Stimulated activated CD4-positive, alpha-beta T cell treated with anti-CD3 and anti-CD28 coated beads, Interleukin-15, amount 100 ng/mL, for 48 hours (primary cell): ENCODE measurements at places on chromosomes 3 and 15.

- no peak for DNase-seq
Measured at GRCh38 chr15:60218256-60218655, 179.5 kb downstream of the ANXA2 start.

DNA sequence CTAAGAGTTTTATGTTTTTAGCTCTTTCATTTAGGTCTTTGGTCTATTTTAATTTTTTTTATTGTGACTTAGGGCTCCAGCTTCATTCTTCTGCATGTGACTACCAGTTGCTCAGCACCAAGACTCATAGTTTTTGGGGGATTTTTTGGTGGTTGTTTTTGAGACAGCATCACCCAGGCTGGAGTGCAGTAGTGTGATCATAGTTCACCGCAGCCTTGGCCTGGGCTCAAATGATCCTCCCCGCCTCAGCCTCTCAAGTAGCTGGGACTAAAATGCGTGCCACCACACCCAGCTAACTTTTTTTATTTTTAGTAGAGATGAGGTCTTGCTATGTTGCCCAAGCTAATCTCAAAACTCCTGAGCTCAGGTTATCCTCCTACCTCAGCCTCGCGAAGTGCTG lies 19.4 kb downstream of the CDV3 start:
- DNase-seq, result no peak

- DNase-seq, result no peak
Measured at GRCh38 chr3:186663361-186664118, 2.3 kb upstream of the HRG start.

DNA sequence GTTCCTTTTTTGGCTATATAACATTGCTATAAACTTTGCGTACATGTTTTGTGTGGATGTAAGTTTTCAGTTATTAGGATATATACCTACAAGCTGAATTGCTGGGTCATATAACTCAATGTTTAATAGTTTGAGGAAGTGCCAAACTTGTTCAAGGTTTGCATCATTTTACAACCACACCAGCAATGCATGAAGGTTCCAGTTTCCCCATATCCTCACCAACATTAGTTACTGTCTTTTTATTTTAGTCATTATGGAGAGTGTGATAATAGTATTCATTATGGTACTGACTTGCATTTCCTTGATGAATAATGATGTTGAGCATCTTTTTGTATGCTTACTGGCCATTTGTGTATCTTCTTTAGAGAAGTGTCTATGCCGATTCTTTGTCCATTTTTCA lies 112.3 kb downstream of the NR1I2 start:
- DNase-seq, result no peak

- no peak for DNase-seq
Measured at GRCh38 chr3:97687734-97688133, 76.8 kb upstream of the ARL6 start.

DNA sequence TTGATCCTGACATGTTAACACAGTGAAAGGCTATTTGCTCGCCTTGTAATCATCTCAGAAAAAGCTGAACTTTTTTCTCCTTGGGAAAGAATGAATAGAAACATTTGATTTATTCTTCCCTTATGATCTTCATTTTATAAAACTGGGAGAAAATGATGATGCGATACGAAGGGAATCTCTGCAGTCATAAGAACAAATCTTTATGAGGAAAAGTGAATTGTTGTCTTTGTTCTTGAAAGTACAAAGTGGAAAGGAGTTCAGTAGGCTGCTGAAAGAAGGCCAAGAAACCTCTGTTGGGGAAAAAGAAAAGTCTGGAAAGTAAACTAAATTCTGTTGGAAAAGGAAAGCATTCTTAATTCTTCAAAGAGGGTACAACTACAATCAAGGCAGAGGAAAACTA lies 248.8 kb downstream of the NSUN3 start:
- DNase-seq, result no peak

DNA sequence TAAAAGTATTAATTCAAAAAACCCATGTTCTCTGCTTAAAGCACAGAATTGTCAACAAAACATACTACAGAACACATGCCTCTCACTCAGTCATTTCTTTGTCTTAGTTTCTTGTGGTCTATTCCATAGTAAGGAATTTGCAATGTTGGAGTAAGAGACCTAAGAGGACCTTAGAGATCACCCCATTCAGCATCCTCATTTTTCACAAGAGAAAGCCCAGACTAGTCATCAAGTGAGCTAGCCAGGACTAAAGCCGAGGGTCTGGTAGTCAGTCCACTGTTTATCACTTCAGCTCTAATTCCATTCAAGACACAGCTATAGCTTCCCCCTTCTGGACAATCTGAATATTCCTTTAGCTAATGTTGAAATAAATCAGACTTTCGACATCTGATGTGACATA lies 601.1 kb downstream of the FHIT start:
- no peak for DNase-seq

DNA sequence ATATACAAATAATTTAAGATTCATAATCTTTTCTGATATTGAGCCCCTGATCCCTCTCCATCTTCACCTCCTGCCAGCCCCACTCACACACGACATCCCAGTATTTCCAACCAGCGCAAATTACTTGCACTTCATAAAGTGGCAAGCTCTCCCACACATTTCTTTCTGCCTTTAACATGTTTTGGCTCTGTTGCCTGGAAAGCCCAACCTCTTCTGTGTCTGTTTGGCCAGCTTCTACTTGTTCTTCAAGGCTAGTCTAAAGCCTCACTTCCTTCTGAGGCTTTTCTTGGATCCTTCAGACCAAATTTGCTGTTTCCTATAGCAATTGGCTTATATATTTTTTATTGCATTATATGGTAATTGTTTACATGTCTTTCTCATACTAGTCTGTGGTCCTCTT lies 5.1 kb upstream of the TM6SF1 start:
- DNase-seq, result no peak
